ENCODE measurements at places on chromosomes 6 and 20.
A peak's percentile ranks its signal among the peaks of the same experiment; 100 is the strongest.

DNA sequence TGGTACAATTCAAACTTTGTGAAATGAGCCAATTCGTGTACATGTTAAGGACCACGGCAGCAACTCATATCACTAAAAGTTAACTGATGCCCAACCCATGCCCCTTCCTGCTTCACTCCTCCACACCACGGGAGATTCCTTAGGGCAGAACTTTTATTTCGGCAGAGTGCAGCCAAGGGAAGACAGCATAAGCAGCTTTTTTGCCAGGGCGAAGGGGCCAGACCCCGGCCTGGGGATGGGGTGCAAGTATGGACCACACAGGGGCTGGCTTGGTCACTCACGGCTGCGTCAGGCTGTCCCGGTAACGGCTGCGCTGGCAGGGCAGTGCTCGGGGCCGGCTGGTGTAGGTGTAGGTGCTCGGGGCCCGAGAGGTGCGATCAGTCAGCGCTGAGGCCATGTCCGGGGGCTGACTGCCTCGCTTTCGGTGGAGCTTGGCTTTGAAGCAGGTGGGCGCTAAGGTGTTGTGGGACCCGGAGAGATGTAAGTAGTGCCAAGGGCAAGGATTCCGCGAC, 792 bp downstream of the RSPH3 start:
- DNase-seq: no peak

DNA sequence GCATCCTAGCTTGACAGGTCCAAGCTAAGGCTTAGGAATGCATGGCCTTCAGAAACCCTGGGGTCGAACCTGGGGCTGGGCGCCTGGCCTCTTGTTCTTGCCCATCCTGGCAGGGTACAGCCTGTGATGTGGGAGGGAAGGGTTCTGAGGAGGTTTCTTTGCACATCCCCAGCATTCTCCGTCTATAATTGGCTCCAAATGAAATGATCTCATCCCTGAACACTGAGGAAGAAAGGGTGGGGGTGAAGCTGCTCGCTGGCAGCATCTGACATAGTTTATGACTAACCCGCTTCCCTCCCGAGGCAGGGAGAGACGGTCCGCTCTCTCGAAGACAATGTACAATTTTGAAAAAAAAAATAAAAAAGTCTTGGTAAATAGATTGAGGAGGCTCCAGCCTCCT, 67.1 kb upstream of the ZNFX1 start:
- DNase-seq: no peak

GRCh38 chr6:40391086-40391485, 196.1 kb downstream of the LRFN2 start:
- DNase-seq: no peak

DNA sequence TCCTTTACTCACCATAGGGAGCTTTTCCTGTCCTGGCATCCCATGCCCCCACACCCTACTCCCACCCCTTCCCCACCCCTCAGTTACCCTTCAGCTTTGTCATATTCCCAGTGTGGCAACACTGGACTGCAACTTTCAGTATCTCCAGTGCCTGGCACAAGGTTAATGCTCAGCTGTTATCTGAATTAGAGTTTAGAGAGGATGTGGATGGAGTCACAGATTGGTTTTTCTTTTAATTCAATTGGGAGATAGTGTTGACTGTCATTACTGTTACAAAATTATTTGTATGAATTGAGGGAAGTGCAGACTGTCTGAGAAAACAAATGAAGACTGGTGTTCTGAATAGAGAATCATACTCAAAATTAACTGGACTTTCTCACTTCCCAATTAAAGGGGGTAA, 89.9 kb downstream of the TULP4 start:
- no peak for DNase-seq

DNA sequence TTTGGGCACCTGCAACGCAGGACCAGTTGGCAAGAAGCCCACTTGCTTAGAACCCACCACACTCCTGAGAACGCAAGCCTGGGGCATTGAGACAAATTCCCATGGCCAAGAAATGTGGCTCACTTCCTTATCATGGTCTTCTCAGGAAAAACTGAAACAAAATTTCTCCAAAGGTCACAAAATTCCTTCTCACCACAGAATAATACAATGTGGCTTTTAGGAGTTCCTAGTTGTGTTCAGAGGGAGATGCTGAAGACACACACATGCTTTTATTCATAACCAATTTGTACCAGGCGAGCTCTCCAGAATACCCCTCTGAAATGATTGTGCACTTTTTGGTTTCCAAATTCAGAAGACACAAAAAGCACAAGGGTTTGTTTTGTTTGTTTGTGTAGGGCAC, 31.6 kb downstream of the ADTRP start:
- DNase-seq: no peak

- no peak for DNase-seq
Measured at GRCh38 chr20:59190466-59190865, 26.8 kb downstream of the ZNF831 start.

GRCh38 chr6:38493931-38494547, 145.7 kb downstream of the BTBD9 start:
- DNase-seq: peak; percentile 97

- no peak for DNase-seq
Measured at GRCh38 chr6:116512111-116512559, 696 bp downstream of the CALHM5 start.

- DNase-seq: no peak
Measured at GRCh38 chr6:16471910-16472297, 233.5 kb downstream of the GMPR start.

DNA sequence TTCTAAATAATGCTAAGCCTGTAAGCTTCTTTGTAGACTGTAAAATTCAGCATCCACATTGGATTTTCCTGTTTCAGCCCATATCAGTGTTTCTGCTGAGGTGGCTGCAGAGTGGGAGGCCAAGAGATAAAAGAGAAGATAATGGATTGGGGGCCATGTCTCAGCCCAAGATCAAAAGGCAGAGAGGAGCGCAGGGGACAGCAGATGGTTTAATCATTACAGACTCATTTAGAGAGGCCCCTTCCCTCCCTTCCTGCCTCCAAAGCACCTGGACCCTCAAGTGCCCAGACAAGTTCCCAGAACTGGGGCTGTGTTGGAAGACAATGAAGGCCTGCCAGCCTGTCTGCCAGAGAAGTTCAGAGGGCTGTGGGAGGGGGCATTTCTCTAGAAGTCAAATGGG, 20.4 kb upstream of the CTNNBL1 start:
- DNase-seq: no peak

GRCh38 chr20:15927893-15928650, 645.2 kb downstream of the KIF16B start:
- no peak for DNase-seq

DNA sequence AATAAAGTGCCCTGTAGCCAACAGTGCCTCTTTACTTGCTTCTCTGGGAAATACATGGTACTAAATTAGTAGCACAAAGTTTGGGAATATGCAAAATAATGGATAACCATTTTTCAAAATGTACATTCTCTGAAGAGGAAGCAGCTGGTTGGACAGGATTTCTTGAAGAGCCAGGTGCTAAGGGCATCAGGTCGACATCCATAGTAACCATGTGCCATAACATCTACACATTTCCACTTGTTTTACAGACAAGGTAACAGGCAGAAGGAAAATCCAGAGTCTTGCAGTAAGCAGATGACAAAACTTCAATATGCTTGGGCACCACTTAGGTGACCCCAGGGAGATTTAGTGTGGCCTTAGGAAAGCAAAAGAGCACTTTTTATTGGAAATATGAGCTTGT, 36.5 kb upstream of the SMIM28 start:
- DNase-seq: no peak

- DNase-seq: no peak
Measured at GRCh38 chr6:154638369-154638768, 94.8 kb upstream of the SCAF8 start.

- DNase-seq: no peak
Measured at GRCh38 chr6:45132059-45132458, 196.1 kb upstream of the RUNX2 start.

- no peak for DNase-seq
Measured at GRCh38 chr6:40444811-40445210, 142.4 kb downstream of the LRFN2 start.

DNA sequence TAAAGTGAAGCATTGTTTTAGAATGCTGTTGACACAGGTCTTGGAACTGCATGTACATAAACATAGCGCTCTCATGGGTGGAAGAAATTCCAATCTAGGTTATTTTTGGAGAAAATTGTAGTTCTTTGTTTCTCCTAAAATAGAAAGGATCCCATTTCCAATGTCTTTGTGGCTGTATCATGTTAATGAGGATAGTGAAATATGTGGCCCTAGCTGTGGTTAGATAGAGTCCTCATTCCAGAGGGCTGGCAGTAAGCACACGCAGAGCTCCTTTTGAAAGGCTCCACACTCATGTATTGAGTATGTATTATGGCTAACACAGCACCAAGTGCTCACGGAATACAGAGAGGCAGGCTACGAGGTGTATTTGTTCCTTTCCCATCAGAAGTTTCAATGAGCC, 60.9 kb downstream of the SNRNP48 start:
- DNase-seq: no peak

DNA sequence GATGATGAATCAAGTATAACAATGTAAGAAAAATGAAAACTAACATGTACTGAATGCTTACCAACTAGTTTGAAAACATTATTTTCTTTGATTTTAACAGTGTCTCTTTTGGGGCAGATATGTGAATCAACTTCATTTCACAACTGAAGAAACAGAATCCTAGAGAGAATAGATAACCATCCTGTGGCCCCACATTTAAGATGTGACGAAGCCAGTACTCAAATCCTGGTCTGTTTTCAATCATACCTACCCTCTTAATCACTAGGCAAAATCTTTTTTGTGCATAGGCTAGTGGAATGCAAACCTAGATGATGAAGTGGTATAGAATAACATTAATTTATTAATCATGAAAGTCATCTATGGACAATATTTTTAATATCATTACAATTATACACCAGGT, 371.6 kb upstream of the EPHA7 start:
- DNase-seq: no peak

GRCh38 chr6:42914546-42914945, 1.3 kb upstream of the PTCRA start:
- no peak for DNase-seq

DNA sequence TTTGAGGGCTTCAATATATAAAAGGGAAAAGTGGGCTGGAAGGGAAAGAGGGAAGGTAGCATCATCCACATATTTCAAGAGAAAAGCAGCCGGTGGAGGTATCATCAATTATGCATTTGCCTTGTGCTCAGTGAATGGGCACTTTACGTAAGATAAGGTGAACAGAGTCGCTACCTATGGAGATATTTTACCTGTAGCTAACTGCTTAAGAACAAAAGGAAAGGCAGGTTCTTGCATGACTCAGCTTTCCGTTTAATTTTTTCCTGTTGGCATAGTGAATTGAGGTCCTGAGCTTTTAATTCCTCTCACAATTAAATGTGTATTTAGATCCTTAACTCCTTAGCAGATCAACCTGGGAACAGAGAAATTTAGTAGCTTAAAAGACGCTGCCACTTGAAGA, 25.5 kb upstream of the PLCB4 start:
- no peak for DNase-seq

DNA sequence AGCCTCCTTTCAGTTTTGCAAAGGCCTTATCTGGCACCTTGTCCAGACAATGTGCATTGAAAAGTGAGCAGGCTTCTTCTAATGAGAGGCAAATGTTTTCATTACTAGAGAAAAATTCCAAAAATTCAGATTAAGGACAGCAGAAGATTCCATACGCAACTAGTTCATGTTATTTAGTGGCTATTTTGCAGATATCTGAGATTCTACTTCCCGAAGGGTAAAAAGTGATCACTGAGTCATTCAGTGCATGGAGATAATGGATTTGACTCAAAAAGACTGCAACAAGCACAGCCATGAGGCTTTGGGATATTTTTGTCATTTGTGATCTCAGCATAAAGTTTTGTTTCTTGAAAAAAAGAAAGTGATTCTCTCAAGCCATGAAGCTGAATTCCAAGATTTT, 29.9 kb downstream of the METTL24 start:
- no peak for DNase-seq

GRCh38 chr6:32659856-32660595, 6.4 kb downstream of the HLA-DQB1 start:
- no peak for DNase-seq
